Stimulated activated CD4-positive, alpha-beta T cell treated with anti-CD3 and anti-CD28 coated beads, Interleukin-1b, Interleukin-23, amount 100 ng/mL, for 4 hours (primary cell): ENCODE measurements at places on chromosomes 1 and 21.

- peak; percentile 58 for DNase-seq
Measured at GRCh38 chr1:52632732-52633290, at the start of gene SHISAL2A. SHISAL2A (plus strand) TSS chr1:52633168; CDS start chr1:52633494, 326 bp downstream.

- DNase-seq = no peak
Measured at GRCh38 chr1:158022554-158023312, 29.3 kb downstream of the KIRREL1 start.

GRCh38 chr21:17964716-17965115 is 145.6 kb upstream of the C21orf91 start:
- DNase-seq = no peak

DNA sequence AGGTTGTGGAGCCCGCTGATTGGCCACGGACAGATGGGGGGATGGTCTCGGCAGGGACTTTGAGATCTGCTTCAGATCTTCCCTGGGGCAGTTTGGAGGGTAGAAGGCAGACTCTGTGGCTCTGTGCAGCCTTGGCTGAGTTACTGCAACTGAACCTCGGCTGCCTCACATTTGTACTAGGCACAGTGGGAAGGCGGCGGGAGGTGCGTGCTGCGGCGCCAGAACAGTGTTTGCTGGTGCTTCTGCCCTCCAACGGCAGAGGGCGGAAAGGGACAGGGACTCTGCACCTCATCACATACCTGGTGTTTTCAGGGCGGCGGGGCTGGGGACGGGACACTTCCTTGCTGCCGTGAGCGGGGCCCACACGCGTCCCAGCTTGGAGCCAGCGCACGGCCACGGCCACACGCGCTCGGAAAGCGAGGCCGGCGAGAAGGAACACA is 26.2 kb downstream of the SLC66A1 start:
- DNase-seq = no peak

GRCh38 chr1:82632155-82632554 is 831.4 kb downstream of the ADGRL2 start:
- DNase-seq = no peak

- DNase-seq = no peak
Measured at GRCh38 chr1:17955302-17956285, 152.0 kb upstream of the IGSF21 start.

DNA sequence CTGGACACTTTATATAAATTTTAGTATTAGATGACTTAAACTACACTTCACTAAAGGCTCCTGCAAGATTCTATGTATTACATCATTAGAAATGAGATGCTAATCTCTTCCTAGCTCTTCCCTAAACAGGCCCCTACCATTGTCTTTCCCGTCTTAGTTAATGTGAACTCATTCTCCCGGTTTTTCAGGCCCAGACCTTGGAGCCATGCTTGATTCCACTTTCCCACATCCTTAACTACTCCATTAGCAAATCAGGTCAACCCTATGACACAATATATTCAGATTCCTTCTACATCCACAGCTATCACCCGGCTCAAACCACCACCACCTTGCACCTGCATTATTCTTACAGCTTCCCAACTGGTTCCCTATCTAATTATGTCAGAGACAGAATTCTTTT is 73.3 kb downstream of the NVL start:
- DNase-seq = no peak

DNA sequence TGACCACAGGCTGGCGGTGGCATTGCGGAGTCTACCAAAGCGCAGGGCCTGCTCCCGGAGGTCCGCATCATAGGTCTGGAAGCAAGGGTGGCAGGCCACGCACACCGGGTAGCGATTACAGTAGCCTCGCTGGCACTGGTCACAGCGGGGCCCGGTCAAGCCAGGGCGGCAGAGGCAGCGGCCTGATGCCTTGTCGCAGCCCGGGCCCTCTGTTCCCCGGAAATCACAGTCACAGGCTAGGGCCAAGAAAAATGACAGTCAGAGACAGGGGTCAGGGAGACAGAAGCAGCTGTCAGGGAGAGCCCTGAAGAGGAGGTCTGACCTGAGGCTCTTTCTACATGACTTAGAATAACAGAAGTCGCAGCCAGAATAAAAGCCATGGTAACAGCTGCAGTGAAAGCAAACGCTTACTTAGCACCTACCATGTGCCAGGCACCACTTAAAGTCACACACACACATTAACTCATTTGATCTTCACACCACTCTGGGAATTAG is 26.4 kb downstream of the LAMB3 start:
- DNase-seq = no peak

- no peak for DNase-seq
Measured at GRCh38 chr1:27031235-27032118, 18.8 kb upstream of the TENT5B start.

DNA sequence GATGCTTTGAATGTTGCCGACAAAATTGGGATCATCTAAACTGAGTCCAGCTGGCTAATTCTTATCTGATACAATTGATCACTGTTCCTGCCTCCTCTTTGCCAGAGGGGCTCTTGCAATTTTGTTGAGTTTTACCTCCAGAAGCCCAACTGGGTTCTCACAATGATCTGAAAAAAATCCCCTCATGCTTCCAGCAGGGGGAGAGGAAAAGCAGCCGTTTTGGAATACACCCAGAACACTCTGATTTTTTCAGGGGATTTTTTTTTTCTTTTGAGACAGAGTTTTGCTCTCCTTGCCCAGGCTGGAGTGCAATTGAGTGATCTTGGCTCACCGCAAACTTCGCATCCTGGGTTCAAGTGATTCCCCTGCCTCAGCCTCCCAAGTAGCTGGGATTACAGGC is 13.9 kb upstream of the RERE start:
- DNase-seq = no peak

DNA sequence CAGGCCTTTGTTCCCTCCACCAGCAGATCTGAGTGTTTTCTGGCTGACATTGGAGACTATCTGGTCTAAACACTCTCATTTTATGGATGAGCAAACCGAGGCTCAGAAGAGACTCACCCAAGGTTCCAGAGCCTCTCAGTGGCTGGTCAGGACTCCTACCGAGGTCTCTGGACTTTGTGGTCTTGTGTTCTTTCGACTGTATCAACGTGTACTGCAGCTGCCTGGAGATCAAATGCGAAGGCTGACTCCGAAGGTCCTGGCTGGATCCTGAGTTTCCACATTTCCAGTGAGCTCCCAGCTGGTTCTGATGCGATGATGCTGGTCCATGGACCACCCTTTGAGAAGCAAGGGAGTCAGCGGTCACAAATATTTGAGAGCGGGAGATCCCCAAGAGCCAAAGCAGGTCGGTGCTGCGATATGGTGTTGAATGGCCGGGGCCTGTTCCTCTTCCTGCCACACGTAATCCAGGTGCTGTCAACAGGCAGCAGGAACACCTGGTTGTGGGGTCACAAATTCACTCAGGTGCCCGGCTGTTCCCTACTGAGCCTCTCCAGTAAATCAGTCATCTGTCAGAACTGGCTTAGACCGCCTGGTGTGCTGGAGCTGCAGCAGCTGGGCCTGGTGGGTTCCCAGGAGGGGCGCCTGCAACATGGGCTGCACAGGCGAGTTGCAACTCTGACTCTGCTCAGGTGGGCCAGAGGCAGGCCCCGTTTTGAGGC is 94.8 kb upstream of the USP24 start:
- DNase-seq = no peak

GRCh38 chr1:50418600-50419109 is 4.6 kb downstream of the DMRTA2 start:
- no peak for DNase-seq

- DNase-seq = no peak
Measured at GRCh38 chr21:18831942-18832676, 428.5 kb upstream of the TMPRSS15 start.

DNA sequence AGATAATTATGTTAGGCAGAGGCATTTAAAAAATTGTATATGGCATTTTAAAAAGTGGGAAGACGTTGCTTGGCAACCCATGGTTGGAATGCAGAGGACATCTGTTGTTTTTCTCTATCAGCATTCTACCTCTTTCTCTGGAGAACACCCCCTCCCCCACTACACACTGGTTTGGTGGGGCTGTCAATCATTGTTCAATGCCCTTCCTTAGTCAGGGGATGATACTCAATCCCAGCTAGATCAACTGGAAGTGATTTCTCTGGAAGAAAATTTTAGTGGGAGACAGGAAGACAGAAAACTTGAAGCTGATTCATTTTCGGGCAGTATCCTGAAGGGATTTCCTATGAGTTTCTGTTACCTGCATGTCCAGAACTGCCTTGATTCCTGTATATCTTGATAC is 35.7 kb upstream of the CAP1 start:
- no peak for DNase-seq

DNA sequence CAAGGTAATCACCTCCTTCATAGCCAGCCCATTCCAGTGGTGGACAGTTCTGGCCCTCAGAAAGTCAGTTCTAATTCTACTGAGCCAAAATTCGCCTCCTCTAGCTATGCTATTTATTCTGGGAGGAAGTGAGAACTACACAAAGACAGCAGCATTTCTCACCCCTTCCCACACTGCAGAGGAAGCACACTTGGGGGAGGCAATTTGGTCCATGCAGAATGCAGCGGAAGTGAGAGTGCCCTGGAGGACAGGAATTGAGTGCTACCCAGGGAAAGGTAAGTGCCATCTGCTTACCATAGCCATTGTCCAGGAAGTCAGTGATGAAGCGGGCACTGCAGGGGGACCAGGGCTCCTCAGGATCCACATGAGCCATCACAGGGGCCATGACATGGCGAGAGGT is 3.7 kb downstream of the ADAMTS4 start:
- no peak for DNase-seq

- no peak for DNase-seq
Measured at GRCh38 chr21:33273044-33273443, 6.9 kb downstream of the IL10RB start.

- DNase-seq = no peak
Measured at GRCh38 chr1:206588492-206588891, 23.8 kb downstream of the EIF2D start.

DNA sequence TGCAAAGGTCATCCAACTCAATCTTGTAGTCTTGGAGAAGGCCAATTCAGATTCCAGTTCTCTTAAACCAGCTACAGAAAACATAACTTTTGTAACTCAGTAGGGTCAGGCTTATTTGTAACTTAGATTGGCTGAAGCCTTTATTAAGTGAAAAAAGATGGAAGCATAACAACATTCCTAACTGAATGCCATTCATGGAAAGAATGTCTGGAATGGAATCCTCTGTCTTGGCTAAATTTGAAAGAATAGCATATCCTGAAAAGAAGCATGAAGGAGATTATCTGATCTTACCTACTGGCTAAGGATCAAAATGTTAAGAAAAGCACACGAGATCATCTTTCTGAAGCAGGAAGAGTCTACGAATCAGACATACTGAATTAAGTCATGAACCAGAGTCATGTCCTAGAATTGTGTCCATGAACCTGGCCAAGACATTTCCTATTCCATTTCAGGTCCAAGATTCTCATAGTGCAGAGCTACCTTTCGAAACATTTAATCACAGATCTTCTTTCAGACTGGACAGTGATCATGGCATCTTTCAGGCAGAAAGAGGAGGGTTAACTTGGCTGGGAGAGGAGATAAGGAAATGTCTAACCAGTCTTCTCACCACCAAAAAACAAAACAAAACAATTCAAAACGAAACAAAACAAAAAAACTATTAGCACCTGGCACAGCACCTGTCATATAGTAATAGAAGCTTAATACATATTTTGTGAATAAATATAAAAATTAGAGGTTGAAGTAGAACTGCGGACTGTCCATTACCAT is 75.6 kb downstream of the XCL2 start:
- DNase-seq = no peak

DNA sequence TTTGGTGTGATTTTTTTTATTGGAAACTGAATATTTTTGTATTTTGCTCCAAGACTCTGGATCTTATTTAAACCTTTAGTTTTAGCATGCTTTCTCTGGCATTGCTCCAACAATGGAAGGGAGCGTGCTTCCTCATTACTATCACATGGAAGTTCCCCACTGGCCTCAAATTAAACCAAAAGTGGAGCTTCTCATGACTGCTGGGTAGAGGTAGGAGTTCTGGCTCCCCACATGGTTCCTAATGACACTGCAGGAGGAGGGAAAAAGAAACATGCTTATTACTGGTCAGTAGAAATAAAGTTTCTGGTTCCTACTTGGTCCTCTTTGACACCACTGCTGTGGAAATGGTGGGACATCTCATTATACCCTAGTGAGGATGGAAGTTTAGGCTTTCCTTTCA is 310.5 kb downstream of the PTGER3 start:
- no peak for DNase-seq

GRCh38 chr1:21261551-21262292 is 28.5 kb downstream of the ECE1 start:
- DNase-seq = no peak

- no peak for DNase-seq
Measured at GRCh38 chr1:4853904-4854303, 199.5 kb downstream of the AJAP1 start.

DNA sequence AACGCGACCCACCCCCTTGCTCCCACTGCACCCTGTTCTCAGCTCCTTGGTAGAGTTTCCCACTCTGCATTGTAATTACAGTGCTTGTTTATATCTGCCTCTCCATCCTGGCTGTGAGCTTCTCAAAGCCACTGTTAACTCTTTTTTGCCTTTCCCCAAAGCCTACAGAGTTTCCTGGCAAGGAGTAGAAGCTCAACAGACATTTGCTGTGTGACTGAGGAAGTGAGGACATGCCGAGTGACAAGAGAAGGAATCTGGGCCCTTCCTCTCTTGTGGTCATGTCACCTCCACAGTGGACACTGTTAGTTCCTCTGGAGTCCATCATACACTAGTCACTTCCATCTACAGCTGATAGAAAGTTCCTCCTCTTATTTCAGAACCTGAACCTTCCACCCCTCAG is 6.1 kb upstream of the IGSF8 start:
- DNase-seq = no peak

DNA sequence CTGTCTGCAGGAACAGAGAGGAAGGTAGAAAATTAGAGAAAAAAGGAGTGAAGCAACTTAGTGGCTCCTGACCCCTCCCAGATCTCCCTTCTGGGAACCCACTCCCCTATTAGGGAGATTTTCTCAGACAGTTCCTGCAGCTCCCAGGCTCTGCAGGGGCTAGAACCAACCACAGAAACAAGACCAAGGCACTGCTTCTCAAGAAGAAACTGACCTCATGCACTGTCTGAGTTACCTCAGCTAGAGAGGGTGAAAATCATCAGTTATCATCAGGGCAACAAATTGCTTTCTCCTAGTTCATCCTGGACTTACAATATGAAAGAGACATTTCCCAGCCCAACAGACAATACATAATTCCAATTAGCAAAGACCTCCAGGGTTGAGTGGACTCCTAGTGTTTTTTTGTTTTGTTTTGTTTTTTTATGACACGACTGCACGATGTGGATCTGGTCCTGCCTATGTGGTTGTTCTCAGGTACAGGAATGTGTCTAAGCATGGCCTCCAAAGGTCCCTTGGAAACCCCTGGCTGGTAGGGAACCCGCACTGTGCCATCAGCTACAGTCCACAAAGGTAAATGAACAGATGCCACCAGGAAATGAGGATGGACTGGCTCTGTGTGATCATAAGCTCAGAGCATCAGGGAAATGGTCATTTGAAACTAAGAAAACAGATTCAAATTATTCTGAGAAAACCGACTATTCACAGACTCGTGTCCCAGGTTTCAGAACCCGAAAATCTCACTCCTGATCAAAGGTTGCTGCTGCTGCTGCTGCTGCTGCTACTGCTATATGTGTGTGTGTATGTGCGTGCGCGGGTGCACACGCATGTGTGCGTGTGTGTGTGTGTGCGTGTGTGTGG is 65.3 kb downstream of the LAMC2 start:
- no peak for DNase-seq

- DNase-seq = no peak
Measured at GRCh38 chr1:232221802-232222499, 408.0 kb downstream of the SIPA1L2 start.
